ENCODE measurements at places on chromosomes 12 and 14.

DNA sequence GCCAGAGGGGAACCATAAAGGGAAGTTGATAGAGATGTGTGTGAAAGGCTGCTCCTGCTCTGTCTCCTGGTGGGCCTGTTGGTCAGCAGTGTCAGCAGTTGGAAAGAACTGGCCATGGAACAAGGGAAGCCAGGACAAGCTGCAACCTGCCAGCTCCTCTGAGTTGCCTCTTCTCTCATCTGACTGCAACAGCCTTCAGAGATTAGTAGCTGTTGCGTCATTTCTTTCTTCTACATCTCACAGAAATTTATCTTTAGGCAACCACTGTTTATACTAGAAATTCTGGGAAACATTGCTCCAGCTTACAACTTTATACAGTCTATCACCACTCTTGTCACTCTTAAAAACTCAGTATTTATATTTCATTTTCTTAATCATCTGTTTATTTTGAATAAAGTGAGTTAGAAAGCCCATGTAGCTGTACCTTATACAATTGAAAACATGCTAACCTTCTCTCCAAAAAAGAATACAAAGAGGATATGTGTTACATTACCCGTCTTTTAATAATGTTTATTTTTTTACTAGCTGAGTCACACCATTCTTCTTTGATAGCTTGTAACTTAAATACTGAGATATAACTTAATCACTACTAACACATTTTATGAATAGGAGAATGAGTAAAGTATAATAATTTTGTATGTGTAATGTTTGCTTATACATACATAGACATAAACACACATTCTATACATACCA, 224.2 kb downstream of the LRFN5 start:
- no peak for DNase-seq

DNA sequence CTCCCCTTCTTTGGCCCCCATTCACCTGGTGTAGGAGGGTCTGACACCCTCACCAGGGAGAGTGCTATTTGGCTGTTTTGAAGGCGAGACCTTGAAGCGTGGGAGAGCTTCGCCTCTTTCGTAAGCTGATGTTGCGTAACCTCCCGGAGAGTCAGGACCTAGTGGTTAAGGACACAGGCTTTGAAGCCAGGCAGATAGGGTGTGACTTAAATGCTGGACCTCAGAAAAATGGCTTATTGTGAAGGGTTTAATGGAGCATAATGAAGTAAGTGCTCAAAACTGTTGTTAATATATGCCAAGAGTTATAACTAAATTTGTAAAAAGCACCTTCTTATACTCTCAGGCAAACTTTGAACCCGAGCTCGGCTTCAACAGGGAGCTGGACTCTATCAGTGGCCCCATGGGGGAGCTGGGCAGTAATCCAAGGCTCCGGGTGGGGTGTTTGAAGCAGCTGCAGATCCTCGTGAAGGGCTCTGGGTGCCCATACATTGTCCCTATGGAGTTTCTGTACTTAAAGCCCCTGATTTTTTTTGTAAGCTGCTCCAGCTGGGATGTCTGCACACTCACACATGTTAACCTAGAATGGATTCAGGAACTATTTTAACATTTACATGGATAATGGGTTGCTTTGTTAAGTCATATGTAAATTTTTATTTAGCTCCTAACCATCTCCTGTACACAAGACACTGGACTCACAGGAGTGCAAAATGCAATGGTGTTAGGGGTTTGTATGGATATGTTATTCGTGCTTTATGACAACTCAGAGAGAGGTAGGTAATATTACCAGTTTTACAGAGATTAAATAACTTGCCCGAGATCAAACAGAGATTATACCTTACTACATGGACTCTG, 26.0 kb downstream of the PPFIBP1 start:
- DNase-seq: peak; percentile 90

- no peak for DNase-seq
These were observed 443.6 kb upstream of the SYT1 start for GRCh38 chr12:78420991-78421390.

GRCh38 chr12:132099739-132100138, 44.4 kb downstream of the DDX51 start:
- no peak for DNase-seq

GRCh38 chr14:28966416-28967233, 200.0 kb downstream of the FOXG1 start:
- DNase-seq: no peak

GRCh38 chr12:83818881-83819280, 1093.7 kb downstream of the SLC6A15 start:
- no peak for DNase-seq

GRCh38 chr12:68469113-68469512, 137.0 kb upstream of the MDM1 start:
- no peak for DNase-seq

- DNase-seq: no peak
These were observed 2.9 kb upstream of the CLMN start for GRCh38 chr14:95322651-95323050.

DNA sequence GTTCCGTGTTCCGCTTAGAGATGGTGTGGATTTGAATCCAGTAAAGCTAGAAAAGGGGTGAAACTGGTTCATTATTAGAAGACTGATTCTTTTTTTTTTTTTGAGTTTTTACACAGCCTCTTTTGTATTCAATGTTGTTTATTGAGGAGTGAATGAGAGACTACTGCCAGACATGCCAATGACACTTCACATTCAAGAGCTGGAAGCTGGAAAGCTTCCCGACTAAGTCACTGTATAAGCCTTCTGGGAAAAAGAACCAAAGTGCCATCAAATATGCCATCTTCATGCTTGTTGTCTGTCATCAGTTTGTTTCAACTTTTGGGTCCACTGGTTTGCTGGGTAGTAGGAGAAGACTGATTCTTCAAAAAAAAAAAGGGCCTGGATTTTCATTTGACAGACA, 164.8 kb downstream of the ATP23 start:
- no peak for DNase-seq

DNA sequence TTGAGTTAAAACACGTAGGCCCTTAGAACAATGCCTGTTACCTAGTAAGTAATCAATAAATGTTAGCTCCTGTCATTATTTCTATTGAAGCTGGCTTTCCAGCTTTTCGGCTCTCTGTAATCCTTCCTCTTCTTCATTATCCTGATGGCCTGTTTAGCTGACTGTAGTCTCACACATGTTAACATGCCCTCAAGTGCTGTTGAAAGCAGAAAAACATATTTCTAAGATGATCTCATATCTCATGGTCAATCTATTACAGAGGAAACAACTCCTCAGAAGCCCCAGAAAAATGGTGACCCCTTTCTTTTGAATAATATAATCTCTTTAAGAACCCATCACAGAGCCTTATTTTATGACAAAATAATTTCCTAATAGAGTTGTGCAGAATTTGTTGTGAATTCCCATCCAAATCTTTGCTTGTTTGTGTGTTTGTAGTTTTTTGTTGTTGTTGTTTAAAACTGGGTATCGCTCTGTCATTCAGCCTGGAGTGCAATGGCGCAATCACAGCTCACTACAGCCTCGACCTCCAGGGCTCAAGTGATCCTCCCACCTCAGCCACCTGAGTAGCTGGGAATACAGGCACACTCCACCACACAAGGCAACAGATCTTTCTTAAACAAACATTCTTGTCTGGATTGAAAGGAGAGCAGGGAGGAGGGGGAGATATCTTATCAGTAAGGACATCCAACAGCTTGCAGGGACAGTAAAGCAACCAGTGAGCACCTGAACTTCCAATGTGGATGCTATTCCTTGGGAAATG, 242.5 kb upstream of the CAND1 start:
- DNase-seq: no peak

DNA sequence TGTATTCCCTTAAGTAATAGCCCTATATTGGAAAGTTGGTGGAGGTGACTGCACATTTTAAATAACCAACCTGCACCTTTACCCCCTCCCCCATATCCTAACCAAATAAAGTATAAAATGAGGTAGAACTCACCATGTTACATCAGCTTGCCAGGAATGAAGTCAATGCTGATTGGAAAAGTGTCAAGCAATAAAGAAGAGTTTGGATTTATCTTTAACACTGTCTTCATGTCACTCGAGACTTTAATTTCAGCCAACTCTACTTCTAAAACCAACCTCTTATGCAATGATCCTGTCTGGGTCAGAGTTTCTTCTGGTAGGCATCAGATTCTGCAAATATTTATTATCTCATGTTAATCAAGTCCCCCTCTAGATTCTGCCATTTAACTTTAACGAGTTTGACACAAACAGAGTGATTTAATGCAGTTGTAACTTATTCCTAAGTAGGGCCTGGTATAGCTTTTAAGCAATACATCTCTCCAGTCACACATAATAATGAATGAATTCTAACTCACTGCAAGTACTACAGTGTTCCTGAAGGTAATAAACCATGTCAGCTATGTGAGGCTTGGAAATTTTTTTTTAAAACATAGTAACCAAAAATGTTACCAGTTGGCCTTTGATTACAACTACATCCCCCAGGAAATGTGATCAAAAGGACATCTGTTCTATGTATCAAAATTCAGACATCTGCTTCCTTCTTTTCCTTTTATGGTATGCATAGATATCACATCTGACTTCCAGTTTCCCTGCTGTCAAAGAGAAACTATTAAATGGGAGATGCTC, 98.7 kb downstream of the ERGIC2 start:
- peak; percentile 61 for DNase-seq

DNA sequence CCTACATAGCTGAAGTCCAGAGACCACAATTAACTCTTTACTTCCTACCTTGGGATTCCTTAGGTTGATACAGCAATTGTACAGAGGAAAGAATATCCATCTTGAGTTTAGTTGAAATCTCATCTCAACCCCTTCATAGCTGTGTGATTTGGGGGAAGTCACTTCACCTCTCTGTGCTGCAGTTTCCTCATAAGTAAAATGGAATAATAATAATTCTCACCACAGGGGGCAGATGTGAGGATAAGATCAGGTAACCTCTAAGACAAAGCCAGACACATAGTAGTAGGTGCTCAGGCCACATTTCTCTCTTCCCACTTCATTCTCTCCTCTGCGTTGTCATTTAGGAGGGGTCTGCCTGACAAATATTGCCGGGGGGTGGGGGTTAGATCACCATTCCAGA, 6.7 kb downstream of the FOXN4 start:
- no peak for DNase-seq

DNA sequence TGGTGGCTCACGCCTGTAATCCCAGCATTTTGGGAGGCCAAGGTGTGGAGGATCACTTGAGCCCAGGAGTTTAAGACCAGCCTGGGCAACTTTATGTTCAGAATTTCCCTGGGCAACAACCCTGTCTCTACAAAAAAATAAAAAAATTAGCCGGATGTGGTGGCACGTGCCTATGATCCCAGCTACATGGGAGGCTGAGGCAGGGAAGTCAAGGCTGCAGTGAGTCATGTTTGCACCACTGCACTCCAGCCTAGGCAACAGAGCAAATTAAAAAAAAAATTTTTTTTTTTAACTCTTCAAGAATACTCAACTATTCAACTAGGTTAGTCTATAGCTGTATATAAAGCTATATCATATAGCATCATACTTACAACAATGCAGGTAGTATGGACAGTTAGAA, 113.0 kb downstream of the RALGAPA1 start:
- no peak for DNase-seq

- DNase-seq: no peak
These were observed 35.2 kb downstream of the CEP128 start for GRCh38 chr14:80906336-80906735.

GRCh38 chr14:32698831-32699230, 239.8 kb upstream of the NPAS3 start:
- DNase-seq: no peak

DNA sequence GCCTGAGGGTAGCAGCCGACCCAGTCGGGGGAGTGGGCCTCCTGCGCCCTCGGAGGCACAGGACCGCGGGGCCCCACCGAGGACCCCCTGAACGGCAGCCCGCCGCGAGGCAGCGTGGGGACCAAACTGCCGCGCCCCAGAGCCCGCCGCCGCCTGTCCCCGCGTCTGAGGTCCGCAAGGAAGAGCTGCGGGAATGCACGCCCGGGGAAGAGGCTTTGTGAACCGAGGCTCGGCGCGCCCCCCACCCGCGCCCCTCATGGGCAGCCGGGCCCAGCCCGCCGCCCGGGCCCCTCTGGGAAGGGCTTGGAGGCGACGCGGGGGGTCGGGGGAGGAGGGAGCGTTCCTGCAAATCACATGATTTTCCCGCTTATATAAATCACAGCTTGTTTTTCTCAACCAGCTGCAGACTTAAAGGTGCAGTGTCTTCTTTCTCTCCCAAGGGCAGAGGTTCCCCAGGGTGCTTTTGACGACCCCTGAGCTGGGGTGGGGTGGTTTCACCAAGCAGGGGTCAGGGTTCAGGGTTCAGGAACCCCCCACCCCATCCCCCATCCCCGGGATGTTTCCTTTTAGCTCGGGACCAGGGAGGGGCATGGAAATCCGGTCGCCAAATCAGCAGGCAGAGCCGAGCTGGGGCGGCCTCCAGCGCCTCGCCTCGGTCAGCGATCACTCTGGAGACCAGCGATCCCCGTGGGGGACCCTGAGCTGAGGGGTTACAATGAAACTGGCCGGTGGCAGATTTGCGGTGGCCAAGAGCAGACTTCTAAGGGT, 44.7 kb upstream of the ATP23 start:
- no peak for DNase-seq

DNA sequence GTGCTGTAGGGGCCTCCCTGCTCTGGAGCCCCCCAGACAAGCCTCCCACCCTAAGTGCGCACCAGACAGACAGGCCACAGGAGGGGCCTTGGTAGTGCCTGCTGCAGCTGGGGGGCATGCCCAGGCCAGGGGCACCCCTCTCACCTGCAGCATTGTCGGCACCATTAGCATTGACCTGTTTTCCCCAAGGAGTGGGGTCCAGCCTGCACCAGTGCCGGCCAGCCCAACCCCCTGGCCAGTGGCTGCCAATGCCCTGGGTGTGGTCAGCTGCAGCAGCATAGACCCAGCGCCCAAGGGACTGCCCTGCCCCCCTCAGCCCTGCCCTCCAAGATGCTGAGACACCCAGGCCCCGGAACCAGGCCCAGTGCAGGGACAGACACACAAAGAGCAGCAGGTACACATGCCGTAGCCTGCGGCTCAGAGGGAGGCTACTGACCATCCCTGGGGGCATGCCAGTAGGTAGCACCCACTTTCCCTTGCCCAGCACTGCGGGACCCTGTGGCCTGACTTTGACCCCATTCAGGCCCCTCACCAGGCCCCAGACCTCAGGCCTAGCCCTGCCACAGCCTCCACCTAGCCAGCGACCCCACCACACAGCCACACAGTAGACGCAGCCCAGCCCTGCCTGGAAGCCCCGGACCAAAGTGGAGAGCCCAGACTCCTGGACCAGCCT, 1.0 kb downstream of the AHNAK2 start:
- no peak for DNase-seq

- no peak for DNase-seq
These were observed 124.6 kb upstream of the E2F7 start for GRCh38 chr12:77189901-77190416.

DNA sequence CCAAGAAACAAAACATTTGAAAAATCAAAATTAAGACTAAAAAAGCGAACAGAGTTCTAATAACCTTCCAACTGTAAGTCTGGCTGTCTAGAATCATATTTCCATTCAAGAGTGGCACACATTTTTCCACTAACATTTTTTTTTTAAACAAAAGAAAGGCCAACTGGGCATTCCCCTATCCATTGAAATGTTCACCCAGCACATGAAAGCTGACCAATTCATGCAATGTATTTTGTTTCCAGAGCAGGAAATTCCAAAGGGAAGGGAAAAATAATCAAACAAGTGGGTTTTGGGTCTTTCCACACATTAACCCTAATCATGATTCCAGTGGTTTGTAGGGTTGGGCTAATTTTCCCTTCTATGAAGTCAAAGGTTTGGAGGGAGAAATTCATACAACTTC, 206.5 kb downstream of the CALM1 start:
- DNase-seq: no peak

- DNase-seq: no peak
These were observed 78.4 kb upstream of the RAP1B start for GRCh38 chr12:68532204-68532886.
